ENCODE measurements at places on chromosomes 2 and 18.

GRCh38 chr18:67553437-67553836, 36.9 kb upstream of the DSEL start:
- no peak for DNase-seq

- no peak for DNase-seq
Observed at GRCh38 chr2:42190191-42190590, 21.0 kb downstream of the EML4 start.

DNA sequence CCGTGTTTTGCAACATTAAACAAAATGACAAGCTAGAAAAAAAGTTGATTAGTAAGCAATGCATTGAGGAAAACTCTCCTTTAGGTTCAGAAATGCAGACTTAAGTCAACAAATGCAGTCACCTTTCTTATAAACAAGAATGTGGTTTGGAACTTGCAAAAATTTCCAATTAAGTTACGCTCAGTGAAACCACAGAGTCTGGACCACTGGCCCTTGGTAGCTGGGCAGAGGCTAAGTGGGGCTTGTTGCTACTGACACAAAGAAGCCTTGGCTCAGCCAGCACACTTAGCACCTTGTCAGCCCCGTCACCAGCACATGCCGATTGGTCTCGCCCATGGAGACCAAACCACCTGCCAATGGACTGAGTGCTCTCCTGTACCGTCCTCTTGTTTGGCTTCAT, 53.0 kb downstream of the SMIM21 start:
- no peak for DNase-seq

DNA sequence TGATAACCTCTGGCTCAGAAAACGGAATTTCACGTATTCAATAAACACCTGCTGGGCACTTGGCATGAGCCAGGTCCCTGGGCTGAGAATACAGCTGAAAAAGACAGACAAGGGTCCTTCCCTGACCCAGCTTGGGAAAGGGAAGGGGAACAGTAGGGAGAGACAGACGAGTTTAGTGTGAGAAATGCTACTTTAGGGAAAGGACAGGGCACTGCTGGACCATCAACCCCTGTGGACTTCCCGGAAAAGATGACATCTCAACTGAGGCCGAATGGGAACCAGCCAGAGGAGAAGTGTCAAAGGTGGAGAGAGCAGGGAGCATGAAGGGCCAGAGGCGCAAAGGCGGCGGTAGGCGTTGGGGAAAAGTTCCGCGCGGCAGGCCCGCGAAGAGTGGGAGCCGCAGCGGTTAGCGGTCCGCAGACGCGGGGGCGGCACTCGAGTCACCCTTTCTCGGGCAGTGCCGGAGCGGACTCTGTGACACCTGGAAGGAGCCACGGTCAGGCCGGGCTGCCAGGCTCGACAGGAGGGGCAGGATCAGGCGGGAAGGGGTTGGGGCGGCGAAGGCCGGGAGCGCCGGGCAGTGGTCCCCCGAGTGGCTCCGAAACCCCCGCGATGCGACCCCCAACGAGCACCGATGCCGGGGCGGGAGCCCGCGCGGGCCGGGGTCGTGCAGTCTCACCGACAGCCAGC, 519 bp downstream of the TEX261 start:
- DNase-seq, result no peak

- peak; percentile 29 for DNase-seq
Observed at GRCh38 chr18:45670281-45670962, 53.6 kb upstream of the SLC14A1 start.

DNA sequence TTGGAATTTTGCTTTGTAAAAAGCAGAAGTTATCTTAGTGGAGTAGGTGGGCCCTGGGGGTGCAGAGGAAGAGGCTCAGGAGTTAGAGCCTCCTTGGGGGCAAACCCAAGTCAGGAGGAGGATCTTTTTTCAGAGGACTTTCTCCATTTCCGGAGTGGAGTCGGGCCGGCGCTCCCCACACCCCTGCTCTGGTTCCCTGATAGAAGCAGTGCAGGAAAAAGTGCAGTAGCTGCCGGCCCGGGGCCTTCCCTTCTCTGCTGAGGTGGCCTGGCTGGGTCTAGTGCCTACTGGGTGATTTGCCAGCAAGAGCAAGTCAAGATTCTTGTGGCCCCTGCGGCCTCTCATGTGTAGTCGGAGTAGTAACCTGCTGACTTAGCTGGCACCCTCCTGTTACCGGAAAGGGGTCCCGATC, 124.2 kb upstream of the HS6ST1 start:
- peak; percentile 60 for DNase-seq

- no peak for DNase-seq
Observed at GRCh38 chr2:72367530-72368225, 220.0 kb upstream of the CYP26B1 start.

GRCh38 chr2:127659408-127660290, 13.7 kb downstream of the GPR17 start:
- no peak for DNase-seq

DNA sequence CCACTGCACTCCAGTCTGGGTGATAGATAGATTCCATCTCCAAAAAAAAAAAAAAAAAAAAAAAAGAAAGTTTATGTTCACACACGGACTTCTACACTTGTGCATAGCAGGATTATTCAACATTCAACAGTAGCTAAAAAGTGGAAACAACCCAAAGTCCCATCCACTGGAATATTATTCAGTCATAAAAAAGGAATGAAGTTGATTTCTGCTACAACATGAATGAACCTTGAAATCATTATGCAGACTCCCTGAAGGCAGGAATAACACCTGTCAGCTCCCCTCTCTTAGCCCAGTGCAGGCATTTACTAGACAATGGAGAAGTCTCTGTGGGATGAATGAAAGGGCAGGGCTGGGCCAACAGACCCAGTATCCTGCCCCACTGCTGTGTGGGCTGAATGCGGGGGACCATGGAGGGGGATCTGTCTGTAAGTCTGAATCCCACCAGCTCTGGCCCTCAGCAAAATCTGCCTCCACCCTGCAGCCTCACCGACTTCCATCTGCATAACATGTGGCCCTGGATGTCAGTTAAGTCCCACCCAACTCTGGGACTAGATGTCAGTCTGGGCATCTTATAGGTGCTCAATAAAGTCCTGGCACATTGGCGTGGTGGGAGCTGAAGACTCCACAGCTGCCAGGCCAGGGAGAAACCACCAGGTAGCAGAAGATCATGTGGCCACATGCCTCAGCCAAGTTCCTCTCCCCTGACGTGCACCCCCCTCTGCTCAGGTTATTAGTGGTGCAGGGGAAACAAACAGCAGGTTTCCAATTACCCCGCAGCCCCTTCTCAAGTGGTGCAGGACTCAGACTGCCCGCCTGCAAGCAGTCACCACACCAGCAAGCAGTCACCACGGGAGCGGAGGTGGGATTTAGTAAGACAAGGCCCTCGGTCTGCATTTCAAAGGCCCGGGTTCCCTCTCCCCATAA, 8.9 kb downstream of the ZFP36L2 start:
- no peak for DNase-seq

GRCh38 chr2:121699421-121700333, 37.0 kb downstream of the NIFK start:
- peak; percentile 74 for DNase-seq

- DNase-seq, result no peak
Observed at GRCh38 chr2:45141883-45142866, 132.9 kb upstream of the SIX2 start.

DNA sequence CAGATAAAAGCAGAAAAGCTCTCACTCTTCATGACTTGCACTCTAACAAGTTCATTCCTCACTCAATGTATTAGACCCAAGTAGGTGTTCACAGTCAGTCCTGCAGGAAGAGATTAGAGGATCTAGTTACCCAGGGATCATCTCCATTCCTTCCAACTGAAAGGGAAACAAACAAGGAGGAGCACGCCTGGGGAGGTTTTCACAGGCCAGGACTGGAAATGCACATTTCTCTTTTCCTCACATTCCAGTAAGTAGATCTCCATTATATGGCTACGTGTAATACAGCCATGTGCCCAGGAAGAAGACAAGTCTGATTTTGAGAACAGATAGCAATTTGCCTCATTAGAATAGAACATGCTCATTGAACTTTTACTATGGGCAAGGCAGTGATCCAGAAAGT, 1132.2 kb upstream of the FAM98A start:
- no peak for DNase-seq

DNA sequence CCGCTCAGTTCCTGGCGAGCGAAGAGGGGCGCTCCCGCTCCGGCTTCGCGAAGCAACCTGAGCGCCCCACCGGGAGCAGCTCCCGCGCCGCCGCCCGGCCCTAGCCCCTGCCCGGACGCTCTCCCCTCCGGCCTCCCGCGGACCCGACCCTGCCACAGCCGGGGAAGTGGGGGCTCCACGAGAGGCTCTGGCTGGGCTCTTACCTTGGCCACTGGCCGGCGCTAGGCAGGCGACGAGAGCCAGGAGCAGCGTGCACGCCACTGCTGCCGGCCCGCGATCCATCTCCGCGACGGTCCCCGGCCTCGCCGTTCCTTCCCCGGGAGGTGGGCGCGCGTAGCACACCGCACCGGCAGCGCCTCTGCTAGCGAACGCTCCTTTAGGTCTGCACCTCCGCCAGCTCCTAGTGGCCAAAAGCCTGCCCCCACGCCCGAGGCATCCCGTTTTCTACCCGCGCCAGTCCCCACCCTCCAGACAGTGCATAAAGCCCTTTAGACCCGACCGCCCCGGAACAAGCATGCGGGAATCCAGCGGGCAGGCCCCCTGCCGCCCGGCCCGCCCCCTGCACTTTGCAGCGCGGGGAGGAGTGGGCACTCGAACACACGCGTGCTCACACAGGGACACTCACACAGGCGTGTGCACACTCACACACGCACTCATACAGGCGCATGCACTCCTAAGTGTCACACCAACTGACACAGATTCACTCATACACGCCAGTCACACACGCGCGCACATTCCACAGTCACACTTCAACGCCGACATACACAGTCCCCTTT, at the start of gene LRP2:
Gene LRP2 (minus strand): TSS at position 417 of the 776 bp plus-strand sequence. CDS start 135 bp downstream, at position 282.
- no peak for DNase-seq

- no peak for DNase-seq
Observed at GRCh38 chr18:46182633-46183358, 78.6 kb downstream of the HAUS1 start.

- DNase-seq, result no peak
Observed at GRCh38 chr2:208491641-208492040, 85.0 kb downstream of the PTH2R start.

- DNase-seq, result no peak
Observed at GRCh38 chr2:15278296-15278695, 282.8 kb downstream of the NBAS start.

- no peak for DNase-seq
Observed at GRCh38 chr18:60247103-60247502, 125.5 kb downstream of the MC4R start.

GRCh38 chr2:133262893-133263292, 305.4 kb downstream of the NCKAP5 start:
- no peak for DNase-seq

- no peak for DNase-seq
Observed at GRCh38 chr18:37874721-37875120, 309.1 kb upstream of the CELF4 start.

- no peak for DNase-seq
Observed at GRCh38 chr2:67950919-67951318, 111.9 kb downstream of the C1D start.

GRCh38 chr18:31373641-31374040, 2.9 kb upstream of the DSG4 start:
- DNase-seq, result no peak

GRCh38 chr2:160321006-160321405, 120.9 kb upstream of the ITGB6 start:
- no peak for DNase-seq

- no peak for DNase-seq
Observed at GRCh38 chr2:171807831-171808393, 86.1 kb downstream of the SLC25A12 start.

GRCh38 chr18:60003610-60004185, 103.9 kb downstream of the PMAIP1 start:
- no peak for DNase-seq

- no peak for DNase-seq
Observed at GRCh38 chr18:55401638-55402191, 186.3 kb downstream of the TCF4 start.

- DNase-seq, result no peak
Observed at GRCh38 chr2:239695106-239695727, 294.4 kb upstream of the HDAC4 start.

DNA sequence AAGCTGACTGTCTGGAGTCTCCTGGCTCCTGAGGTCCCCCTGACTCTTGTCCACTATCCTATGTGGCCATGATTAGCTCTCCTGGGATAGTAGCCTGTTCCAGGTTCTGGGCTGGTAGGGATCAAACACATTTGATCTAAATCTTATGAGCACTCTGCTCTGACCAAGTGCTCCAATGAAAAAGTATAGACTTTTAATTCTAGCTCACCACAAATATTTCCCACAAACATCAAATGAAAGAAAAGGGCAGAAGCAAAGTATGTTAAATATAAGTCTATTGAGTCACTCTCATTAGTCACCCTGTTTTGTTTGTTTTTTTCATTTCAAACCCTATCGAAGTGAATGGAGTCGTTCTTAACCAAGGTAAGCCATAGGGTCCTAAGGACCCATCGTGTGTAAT, 39.7 kb upstream of the NEDD4L start:
- no peak for DNase-seq

DNA sequence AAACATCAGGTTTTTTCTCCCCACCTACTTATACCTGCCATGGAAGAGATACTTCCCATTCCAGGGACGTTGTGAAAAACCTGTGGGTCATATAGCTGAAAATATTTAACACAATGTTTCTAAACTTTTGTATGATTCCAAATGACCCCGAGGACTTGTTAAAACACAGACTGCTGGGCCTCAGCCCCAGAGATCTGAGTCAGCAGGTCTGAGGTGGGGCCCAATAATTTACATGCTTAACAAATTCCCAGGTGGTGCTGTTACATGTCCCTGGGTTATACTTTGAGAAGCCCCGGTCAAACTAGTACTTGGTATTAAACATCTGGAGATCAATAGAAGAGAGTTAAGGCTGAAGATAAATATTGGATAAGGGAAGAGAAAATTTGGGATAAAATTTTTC, 71.4 kb upstream of the FRZB start:
- no peak for DNase-seq

- no peak for DNase-seq
Observed at GRCh38 chr18:47244086-47244485, 7.4 kb downstream of the SKOR2 start.

GRCh38 chr18:46950064-46950656, 32.8 kb downstream of the KATNAL2 start:
- DNase-seq, result no peak

DNA sequence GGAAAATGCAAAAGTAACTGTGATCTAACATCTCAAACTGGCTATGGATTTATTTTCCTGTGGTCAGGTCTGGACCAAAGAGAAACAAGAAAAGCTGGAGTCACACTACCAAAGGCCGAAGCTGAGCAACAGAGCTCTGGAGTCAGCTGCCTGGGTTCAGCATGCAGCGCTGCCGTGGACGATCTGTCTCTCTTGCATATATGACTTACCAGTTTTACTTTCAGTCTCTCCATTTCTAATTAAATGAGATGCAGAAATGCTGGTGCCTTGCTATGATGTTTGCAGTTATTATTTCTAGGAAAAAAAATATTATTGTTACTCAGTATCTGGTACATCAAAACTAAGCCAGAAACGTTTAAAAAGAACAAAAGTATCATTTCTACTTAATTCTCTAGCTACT, 813.2 kb downstream of the RNF144A start:
- DNase-seq, result no peak
